CD8-positive, alpha-beta T cell (primary cell): ENCODE measurements at places on chromosomes 16 and 17.

DNA sequence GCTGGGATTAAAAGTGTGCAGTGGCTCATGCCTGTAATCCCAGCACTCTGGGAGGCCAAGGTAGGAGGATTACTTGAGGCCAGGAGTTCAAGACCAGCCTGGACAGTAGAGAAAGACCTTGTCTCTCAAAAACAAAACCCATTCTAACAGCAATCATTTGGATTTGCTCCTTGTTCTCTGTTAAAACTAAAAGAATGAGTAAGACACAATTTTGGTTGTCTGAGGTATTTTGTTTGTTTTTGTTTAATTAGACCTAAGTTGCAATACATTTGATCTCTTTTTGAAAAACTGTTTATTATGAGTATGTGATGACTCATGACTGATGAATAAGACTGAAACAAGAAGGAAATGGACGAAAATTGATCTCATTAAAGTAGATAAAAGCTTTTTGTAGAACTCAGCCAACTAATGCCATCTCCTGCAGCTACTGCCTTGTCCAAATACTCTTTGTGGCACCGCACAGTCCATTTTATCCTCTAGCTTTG lies 29.0 kb downstream of the GLG1 start:
- DNase-seq = no peak

GRCh38 chr17:13153036-13153435 lies 135.2 kb upstream of the ELAC2 start:
- no peak for DNase-seq

DNA sequence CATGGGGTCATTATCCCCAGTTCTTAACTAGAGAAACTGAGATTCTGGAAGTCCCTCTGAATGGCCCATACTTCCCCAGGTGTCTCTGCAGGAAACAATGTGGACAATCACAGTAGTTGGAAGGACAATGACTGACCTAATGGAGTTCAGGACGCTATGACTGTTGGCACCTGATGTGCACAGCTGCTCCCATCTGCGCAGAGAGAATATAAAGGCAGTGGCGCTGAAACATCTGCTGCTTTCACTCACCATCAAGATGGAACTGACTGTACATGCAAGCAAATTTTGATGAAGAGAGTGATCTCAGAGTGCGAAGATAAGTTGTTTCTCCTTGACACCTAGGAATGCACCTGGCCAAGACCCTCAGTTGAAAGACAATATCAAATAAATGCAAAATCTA lies 395.7 kb upstream of the ASIC2 start:
- no peak for DNase-seq

- no peak for DNase-seq
Observed at GRCh38 chr16:30972872-30973271, 12.1 kb upstream of the HSD3B7 start.

- no peak for DNase-seq
Observed at GRCh38 chr17:65064452-65065019, 8.0 kb upstream of the GNA13 start.

DNA sequence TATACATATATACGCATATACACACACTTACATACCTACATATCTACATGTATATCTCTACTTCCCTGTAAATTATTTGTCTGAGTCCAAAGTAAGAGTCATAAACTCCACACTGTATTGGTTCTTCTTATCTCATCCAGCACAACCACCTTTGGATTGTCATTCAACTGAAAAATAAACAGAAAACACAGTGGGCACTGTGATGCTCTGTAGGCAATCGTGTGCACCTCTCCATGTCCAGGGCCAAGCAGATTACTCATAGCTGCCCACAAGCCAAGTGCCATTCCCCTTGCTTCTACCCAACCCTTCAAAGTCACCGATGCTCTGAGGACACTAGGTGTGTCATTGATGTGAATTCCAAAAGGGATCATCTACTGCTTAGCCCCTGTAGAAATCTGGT lies 12.9 kb upstream of the TEKT3 start:
- DNase-seq = no peak

- DNase-seq = no peak
Observed at GRCh38 chr17:787641-788221, 5.6 kb downstream of the MRM3 start.

- no peak for DNase-seq
Observed at GRCh38 chr16:82043680-82044584, 8.9 kb downstream of the HSD17B2 start.

GRCh38 chr16:69741951-69742904 lies 12.5 kb downstream of the NOB1 start:
- DNase-seq = no peak

DNA sequence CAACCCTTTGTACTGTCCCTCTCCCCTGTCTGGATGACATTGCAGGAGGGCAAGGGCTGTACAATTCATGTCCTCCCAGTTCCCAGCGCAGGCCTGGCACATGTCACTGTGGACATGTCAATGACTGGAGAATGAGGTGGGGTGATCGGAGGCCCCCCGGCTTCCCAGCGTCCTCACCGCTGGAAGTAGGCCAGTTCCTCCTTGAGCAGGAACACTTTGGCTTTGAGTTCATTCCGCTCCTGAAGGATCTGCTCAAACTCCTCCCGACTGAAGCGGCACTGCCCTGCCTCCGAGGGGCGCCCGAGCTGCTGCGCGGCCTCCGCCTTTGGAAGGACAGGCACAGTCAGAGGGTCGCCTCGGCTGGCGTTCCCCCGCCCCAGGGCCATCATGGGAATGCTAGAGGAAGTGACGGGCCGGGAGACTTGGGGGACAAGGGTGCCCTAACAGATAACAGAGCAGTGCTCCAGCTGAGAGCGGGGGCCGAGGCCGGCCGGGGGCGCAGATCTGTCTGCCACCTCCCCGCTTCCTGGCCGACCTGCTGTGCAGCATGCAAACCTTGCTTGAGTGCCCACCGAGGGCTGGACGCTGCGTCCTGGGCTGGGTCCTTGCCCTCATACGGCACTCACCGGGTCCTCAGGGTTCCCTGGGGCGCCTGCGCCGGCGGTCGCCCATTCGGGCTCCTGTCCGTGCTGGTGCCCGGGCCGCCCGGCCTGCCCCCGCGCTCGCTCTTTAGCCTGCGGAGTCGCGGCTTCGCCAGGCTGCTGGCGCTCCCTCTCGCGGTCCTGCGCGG lies 1.3 kb downstream of the RILP start:
- DNase-seq = no peak

GRCh38 chr17:82097184-82097918 lies 685 bp downstream of the FASN start:
- DNase-seq = peak; percentile 45

DNA sequence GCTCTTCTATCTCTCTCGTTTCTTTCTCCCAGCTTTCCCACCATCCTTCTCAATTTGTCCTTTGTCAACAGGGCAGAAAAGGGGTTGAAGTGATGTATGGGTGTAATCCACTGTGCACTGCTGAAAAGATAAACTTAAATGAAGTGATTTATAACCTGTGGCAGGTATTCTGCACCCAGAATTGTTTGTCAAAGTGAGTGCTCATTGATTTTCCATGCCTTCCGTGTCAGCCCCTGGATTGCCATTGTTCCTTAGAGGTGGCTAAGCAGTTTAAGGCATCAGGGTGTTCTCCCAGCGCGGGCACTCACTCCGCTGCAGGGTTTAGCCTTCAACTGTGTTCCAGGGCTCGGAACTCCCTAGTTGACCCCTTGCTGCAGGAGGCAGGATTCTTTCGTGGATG lies 82.9 kb downstream of the PITPNC1 start:
- no peak for DNase-seq

DNA sequence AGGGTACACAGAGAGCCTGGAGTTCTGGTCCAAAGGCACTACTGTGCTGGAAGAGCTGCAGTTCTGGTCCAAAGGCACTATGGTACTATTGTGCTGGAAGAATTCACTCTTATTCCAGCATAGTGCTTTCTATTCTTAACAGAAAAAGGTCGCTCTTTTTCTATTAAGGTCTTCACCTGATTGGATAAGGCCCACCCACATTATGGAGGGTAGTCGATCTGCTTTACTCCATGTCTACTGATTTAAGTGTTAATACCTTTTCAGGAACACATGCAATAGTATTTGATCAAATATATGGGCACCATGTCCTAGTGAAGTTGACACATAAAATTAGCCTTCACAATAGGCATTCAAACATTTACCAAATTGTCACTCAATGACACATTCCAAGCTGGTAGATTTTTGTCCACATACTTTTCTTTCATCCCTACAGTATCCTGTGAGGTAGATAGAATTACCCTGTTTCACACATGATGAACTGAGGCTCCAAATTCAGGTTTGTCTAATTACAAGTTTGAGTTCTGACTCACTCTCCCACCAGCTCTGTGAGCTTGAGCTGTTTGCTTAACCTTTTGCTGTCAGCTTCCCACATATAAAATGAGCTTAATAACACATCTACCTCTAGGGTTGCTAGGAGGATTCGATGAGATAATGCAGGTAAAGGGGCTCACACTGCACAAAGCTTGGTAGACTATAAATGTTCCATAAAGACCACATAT lies 129.9 kb downstream of the AIPL1 start:
- no peak for DNase-seq

GRCh38 chr16:66131156-66131807 lies 235.2 kb upstream of the CDH5 start:
- no peak for DNase-seq

- no peak for DNase-seq
Observed at GRCh38 chr17:274902-275301, 77.7 kb downstream of the RPH3AL start.

DNA sequence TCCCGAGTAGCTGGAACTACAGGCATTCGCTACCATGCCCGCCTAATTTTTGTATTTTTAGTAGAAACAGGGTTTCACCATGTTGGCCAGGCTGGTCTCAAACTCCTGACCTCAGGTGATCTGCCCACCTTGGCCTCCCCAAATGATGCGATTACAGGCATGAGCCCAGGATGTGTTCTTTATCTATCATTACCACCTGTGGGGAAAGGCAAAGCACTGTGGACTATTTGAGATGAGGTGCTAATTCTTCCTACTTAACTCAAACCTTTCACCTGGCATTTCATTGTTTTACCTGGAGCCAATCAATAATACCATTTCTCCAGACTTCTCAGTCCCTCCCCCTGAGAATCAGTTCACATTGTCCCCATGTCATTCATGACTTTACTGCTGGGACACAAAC lies 20.4 kb upstream of the PPM1D start:
- DNase-seq = no peak

DNA sequence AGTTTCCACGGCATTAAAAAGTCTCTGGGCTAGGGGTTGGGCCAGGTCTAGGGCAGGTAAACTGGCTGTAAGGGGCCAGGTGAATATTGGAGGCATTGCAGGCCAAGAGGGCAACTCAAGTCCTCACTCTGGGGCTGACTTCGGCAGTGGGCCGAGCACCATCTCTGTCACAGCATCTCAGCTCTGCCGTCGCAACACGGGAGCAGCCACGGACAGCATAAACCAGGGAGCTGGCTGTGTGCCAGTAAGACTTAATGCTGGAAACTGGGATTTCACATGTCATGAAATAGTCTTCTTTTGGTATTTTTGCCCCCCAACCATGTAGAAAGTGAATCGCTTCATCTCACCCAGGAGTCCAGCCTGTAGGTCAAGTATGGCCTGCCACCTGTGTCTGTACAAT lies 12.6 kb upstream of the LGALS9 start:
- no peak for DNase-seq

DNA sequence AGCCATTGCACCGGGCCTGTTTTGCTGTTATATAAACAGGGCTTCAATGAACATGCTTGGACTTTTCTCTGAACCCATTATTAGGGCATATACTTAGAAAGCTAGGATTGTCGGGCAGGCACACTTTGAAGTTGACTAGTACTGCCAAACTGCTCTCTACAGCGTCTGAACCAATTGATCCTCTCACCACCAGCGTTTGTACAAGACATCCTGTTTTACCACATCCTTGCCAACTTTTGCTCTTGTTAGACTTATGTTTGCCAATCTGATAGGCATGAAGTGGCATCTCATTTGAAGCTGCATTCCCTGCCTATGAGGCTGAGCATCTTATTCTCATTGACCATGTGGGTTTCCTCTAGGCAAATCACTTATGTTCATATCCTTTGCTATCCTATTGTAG lies 7.4 kb upstream of the PPP1R9B start:
- no peak for DNase-seq

- DNase-seq = no peak
Observed at GRCh38 chr17:61057257-61057656, 342.4 kb upstream of the TBX2 start.

- no peak for DNase-seq
Observed at GRCh38 chr16:8893426-8893825, 11.3 kb downstream of the LITAFD start.

DNA sequence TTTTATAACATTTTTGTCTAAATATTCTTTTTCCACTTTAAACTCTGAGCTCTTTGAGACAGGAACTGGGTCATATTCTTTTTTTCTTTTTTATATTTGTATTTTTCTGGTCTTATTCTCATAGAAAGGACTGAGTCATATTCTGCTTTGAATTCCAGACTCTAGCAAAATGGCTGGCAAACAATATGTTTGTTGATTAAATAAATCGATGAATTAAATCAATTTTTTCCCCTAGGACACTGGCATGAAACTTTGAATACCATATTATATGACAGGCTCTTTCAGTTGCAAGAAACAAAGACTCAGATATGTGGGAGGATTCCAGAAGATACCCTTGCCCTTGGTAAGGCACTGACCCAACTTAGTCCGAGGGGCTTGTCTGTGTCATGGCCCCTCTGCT lies 3.1 kb upstream of the RGS9 start:
- no peak for DNase-seq
